ENCODE measurements at places on chromosomes 13 and 19. TPM values are rescaled to one million over a fixed set of nuclear protein-coding genes. Genes with fewer than 3 reads are reported as not detected.

DNA sequence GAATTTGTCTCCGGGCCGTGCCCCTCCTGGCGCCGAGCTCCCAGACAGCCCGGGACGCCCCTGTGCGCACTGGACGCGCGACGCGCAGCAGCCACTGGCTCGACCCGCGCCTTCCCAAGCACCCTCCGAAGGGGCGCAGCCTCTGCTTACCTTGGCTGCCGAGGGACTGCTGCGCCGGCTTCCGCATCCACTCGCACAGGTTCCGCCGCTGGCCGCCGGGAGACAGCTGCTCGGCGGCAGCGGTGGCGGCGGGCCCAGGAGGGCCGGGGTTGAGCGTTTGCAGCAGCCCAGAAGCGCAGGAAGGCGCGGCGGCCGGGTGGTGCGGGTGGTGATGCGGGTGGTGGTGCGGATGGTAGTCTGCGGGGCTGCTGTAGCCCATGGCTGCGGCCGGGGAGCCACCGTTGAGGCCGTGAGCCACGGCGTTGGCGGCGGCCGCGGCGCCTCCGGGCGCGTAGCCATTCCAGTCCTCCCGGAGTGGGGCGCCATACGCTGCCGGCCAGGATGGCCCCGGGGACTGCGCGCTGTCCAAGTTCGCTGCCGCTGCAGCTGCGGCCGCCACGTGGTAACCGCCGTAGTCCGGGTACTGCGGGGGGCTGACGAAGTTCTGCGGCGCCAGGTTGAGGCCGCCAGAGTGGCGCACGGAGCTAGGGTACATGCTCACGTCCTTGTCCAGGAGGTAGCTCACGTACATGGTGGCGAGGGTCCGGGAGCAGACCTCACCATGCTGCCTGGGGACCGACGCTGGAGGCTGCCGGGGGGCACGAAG lies 616 bp downstream of the CDX2 start:
- H3K4me1 ChIP-seq: peaks cover 5% of the 10 kb centered on the region
- no peak overlapping the region for H3K27ac ChIP-seq

Gene IL12RB1
- total RNA-seq: 86.8 TPM

GRCh38 chr13:46129124-46129523 lies 24.3 kb upstream of the CPB2 start:
- H3K36me3 ChIP-seq: peaks cover 72% of the 10 kb centered on the region
- peaks cover 46% of the 10 kb centered on the region for H3K4me1 ChIP-seq
- H3K27ac ChIP-seq: no peak overlapping the region
- no peak for DNase-seq
- no peak overlapping the region for H3K4me3 ChIP-seq

Gene METTL21C
- total RNA-seq: not detected

DNA sequence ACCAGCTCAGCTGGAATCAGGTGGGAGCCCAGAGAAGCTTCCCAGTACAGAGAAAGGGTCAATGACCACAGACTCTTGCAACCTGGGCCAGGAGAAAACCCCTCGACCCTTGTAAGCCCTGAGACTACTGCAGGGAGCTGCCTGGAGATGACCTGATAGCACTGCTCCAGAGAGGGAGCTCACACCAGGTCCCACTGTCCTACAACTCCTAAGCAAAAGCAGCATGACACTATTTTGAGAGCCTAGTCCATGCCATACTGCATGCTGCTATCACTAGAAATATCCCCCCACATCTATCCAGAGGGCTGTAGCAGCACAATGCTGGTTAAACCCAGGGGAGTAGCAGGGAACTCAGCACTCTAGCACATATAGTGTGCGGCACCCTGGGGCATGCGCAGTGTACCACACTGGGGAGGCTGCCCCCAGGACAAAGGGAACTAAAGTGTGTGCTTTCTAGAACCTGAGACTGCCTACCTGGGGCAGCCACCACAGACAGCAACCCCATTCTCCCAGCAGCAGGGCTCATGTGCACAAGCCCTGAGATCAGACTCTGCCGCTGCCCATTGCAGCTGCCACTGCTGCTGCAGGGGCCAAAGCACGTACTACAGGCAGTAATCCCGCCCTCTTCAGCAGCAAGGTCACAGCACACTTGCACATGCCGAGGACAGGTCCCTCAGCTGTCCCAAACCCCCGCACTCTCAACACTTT lies 27.1 kb upstream of the N4BP2L1 start:
- no peak overlapping the region for H3K4me3 ChIP-seq
- no peak for DNase-seq
- peaks cover 4% of the 10 kb centered on the region for H3K4me1 ChIP-seq
- no peak overlapping the region for H3K27ac ChIP-seq
- H3K27me3 ChIP-seq: no peaks in the 10 kb centered on the region
- H3K36me3 ChIP-seq: peaks cover 30% of the 10 kb centered on the region

Gene SBK2
- total RNA-seq: not detected

GRCh38 chr13:100987948-100988347 lies 313.4 kb upstream of the TMTC4 start:
- no peak overlapping the region for H3K4me3 ChIP-seq
- H3K27ac ChIP-seq: no peak overlapping the region
- H3K36me3 ChIP-seq: no peaks in the 10 kb centered on the region
- no peak for DNase-seq

GRCh38 chr19:46919324-46919723 lies 58.5 kb downstream of the ARHGAP35 start:
- peaks cover 35% of the 10 kb centered on the region for H3K4me1 ChIP-seq
- no peak overlapping the region for H3K4me3 ChIP-seq
- no peak for DNase-seq

DNA sequence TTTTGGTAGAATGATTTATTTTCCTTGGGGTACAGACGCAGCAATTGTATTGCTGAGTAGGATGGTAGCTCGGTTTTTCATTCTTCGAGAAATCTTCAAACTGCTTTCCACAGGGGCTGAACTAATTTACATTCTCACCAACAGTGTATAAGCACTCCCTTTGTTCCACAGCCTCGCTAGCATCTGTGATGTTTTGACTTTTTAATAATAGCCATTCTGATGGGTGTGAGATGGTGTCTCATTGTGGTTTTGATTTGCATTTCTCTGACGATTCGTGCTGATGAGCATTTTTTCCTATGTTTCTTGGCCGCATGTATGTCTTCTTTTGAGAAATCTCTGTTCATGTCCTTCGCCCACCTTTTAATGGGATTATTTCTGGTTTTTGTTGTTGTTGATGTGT lies 54.8 kb upstream of the UQCRFS1 start:
- H3K4me3 ChIP-seq: no peak overlapping the region
- H3K36me3 ChIP-seq: no peaks in the 10 kb centered on the region
- H3K27me3 ChIP-seq: peaks cover 7% of the 10 kb centered on the region
- no peak overlapping the region for H3K27ac ChIP-seq
- DNase-seq: no peak

Gene FOSB
- total RNA-seq: 36.0 TPM

- no peaks in the 10 kb centered on the region for H3K36me3 ChIP-seq
- no peaks in the 10 kb centered on the region for H3K27me3 ChIP-seq
- H3K4me1 ChIP-seq: peaks cover 14% of the 10 kb centered on the region
- no peak overlapping the region for H3K4me3 ChIP-seq
- no peak for DNase-seq
- no peak overlapping the region for H3K27ac ChIP-seq
These were observed 23.2 kb upstream of the CRTC1 start for GRCh38 chr19:18660051-18660910.

Gene ERICH6B
- not detected for total RNA-seq
